Thymus (tissue), 14 donors: ENCODE measurements at places on chromosomes 5 and 9.
A peak's percentile ranks its signal among the peaks of the same experiment; 100 is the strongest.

DNA sequence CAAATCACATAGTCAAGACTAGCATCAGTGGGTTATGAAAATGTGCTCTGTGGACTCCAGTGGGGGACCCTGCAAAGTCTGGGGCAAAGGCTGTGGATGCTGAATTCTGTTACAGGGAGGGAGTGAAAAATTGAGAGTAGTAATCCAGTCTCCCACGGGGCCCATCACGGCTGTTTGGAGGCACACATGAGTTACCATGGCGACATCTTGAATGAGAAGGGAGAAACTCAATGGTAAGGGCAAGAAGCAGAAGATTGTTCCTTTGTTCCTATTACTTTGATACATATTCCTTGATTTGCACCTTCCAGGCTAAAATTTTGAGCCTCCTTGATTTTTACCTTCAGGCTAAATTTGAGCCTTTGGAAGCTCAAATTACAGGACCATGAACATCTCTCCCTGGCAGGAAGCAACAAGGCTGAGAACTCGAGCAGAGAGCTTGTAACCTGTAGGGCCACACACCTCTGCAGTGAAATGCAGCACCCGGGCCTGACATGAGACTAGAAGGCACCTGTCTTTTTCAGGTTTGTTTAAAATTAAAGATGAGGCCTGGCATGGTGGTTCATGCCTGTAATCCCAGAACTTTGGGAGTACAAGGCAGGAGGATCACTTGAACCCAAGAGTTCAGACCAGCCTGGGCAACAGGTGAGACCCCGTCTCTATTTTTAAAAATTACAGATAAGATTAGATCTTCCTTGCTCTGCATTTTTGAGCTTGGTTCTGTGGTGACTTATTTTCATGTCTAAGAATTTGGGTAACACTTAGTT is 31.0 kb upstream of the ZFR start:
- DNase-seq: no peak

GRCh38 chr9:105908069-105908468 is 213.7 kb downstream of the TMEM38B start:
- no peak for DNase-seq

DNA sequence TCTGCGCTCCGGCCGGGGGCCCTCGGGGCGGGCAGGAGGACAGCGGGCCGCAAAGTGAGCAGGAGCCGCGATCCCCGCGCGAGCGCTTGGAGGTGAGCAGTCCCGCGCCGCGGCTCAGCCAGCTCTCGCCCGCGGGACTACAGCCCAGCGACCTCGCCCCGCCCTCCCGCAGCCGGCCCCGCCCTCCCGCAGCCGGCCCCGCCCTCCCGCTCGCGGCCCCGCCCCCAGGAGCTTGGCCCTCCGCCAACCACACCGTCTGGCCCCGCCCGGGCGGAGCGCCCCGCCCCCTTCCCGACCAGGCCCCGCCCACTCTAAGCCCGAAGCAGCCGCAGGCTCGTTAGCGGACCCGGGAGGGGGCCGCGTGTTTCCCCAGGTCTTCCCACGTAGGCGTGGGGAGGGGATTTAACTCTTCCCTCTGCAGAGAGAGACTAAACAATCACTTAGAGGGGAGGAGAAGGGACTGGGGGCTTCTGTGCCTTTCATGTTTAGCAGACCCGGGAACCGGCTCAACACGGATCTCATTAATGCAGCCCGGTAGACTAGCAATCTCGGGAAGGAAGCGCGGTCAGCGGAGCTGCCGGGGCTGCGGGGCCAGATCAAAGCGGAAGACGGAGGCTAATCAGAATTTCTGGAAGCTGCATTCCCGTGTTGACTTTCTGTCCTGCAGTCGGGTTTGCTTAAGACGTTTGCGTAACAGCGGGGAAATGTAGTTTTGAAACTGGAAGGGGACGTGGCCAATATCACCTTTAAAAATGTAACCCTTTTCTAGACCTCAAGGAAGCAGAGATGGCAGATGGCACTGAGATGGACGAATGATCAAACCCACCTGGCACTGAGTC is at the start of gene MYO10:
MYO10 (minus strand) TSS at position 139 of the 839 bp plus-strand sequence. CDS start 480 bp downstream, outside the sequence.
- DNase-seq: peak; percentile 54

DNA sequence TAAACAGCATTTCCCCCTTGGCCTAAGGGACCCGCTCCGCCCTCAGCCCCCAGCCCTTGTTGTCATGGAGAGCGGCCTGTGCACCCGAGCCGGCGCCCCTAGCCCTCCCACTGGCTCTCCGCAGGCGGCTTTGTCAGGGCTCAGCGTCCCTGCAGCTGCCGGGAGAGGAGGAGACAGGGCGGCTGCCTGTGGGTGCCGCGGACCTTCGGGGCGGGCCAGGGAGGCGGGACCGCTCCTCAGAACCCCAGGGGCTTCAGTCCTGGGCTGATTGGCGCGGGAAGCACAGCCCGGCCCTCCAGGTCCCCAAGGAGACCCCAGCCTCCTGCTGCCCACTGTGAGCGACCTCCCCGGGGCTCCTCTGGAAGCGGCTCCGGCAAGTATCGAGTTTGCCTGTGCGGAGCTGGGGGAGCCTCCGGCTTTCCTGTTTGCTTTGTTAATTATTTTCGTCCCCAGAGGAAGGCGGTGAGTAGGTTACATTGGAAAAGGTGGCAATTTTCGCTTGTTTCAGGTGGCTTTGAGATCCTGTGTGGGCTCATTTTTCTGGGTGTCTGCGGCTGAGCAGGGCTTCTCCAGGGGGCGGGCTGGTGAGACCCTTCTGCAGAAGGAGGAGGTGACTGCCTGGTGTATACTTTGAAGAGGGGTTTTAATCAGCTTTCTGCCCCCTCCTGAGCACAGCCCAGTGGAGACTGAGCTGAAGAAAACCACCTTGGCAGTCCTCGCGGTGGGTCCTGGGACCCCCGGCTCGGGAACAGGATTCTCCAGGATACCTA is at the start of gene FGD3:
FGD3 (plus strand) TSS at position 256 of the 770 bp plus-strand sequence. CDS start 28,734 bp downstream, outside the sequence.
- no peak for DNase-seq

GRCh38 chr5:125411071-125411743 is 664.8 kb upstream of the ZNF608 start:
- DNase-seq: no peak

- no peak for DNase-seq
Observed at GRCh38 chr5:168014433-168015123, 276.9 kb upstream of the WWC1 start.

DNA sequence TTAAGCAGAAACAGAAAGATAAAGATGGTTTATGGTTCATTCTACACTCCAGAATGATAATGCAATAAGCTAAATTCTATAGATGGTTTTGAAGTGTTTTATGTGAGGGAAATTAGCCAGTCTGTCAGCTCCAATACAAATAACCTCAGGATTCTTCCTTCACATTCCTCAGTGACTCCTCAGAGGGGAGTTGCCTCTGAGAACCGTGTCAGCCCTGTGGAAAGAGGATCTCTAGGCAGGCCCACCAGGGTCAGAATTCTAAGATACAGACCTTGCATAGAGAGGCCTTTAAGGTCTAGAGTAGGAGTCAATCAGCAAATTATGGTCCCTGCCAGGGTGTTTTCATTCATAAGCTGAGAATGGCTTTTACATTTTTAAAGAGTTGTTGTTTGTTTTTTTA is 26.6 kb downstream of the RUSC2 start:
- no peak for DNase-seq

DNA sequence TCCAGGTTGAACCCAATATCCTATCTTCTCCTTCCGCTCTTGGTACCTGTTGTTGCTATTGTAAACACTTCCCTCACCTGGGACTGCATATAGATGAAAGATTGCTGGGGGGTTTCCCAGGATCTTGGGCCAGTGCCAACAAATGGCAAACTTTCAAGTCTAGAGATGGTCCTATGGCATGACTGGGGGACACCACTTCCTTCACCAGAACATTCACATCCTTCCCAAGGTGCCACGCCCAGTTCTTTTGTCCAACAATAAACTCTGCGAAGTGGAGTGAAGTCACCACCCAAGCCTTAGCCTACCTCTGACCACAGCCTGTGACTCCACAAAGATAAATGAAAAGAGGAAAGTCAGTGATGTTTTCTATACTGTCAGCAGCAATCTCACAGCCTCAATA is 34.4 kb downstream of the DOCK8 start:
- DNase-seq: no peak

DNA sequence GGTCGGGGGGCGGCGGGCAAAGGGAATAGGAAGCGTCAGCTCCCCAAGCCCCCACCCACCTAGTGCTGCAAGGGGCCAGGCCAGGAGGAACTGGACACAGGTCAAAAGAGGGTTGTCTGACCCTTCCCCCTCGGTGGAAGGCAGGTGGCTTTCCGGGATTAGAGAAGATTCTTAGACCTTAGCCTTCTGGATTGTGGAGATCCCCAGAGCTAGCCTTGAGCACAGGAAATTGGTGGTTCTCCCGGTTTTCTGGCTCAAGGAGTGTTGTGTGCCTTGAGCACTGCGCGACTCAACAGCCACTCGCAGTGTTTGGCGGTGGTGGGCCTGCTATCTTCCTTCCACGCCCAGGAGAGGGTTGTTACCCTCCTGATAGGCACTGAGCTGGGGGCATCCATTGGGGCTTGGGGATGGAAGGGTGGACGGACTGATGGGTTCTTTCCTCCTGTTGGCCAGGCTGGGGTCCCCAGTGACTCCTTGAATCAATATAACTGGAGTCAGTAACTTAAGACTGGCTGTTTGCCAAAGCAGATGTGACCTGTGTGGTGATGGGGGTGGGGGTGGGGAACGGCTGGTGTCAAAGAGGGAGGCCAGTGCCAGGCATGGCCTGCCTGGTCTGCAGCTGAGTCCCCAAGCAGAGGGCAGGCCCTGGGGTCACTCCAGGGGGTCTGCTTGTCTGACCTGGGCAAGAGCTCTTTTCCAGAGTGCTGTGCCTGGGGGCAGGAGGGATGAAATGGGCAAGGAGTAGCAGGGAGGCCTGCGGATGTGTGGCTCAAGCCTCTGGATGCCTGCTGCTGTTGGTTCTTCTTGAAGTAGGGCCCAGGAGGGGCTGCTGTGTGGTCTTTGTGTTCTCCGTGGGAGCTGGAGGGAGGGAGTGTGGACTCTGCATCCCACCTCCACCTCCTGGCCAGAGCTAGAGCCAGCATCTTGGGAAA is 2.1 kb downstream of the FGF18 start:
- DNase-seq: no peak

- peak; percentile 57 for DNase-seq
Observed at GRCh38 chr9:89408628-89409101, 89.2 kb downstream of the SEMA4D start.

DNA sequence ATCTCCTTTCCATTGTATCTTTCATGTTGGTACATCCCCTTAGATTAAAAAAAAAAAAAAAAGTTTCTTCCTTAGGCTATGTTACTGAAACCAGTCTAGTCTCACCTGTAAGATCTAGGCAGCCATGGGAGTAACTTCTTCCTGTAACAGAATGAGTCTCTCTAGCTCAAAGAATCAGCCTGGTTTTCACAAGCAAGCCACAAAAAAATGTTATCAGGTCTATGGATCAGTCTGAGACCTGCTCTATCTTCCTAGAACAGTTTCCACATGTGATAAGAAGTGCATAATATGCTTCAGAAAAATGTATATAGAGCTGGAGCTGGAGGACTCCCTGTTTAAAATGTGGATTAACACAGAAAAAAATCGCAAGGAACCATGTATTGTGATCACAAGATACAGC is 53.8 kb downstream of the ARRDC3 start:
- peak; percentile 36 for DNase-seq

GRCh38 chr5:143679777-143680176 is 132.2 kb upstream of the HMHB1 start:
- no peak for DNase-seq

- DNase-seq: no peak
Observed at GRCh38 chr9:81890104-81890503, 38.1 kb upstream of the SPATA31D4 start.

DNA sequence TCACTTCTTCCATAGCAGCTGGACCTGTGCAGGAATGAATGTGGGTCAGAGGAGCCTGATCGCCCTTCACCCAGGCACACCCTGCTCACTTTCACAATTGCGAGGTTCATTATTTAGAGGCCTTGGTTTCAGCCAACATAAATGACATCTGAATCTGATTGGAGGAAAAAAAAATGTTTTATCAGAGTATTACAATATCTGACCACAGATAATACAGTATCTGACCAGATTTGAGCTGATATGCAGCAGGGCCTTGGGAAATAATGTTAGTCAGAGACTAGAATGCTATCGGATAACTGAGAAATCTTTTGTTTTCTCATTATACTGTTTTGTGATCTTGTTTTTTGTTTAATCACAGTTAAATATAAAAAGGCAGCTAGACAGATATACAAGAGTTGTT is 7.7 kb downstream of the ICE1 start:
- DNase-seq: no peak

DNA sequence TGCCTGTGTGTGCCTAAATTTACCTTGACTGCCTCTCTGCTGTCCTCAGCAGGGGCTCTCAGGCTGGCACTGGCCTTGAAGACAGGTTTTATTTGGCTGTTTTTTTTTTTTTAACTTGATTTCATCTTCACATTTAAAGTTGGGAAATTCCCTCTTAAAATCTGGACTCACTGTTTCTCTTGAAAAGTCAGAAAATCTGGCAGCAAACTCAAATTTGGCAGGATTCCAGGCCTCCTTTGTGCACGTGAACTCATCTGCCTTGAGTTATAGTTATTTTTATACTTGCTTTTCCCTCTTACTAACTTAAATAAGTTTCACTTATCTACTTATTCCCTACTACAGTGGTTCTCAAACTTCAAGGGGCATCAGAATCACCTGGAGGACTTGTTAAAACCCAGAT is 118.4 kb upstream of the MAP3K1 start:
- DNase-seq: no peak

DNA sequence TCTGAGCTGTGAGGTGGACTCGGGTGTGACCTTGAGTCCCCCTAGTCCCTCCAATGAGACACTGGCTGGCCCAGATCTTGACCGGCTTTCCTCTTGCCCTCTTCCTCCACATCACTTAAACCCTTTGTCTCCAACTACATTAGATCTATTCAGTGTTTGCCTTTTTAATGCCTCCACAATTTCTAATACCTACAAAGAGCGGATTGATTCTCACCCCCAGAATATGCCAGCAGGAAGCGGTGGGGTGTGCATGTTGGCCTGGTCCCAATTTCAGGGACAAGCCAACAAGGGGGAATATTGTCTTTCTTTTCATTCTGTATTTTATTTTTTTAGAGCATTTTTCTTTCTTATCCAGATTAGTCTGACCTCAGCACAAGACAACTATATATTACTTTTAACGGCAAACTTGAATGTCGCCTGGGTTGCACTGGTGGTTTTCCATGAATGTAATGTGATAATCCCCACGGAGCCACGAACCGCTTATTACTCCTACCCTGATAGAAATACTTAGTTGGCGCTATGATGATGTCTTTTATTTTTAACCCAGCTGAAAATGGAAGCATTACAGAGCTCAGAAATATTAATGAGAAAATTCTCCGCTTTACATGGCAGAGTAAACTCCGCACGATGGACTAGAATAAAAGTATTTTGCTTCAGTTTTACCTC is 68.5 kb upstream of the MYO10 start:
- no peak for DNase-seq
